ENCODE measurements at places on chromosomes 6 and 20.

- DNase-seq: no peak
Observed at GRCh38 chr6:84333842-84334241, 106.4 kb upstream of the CEP162 start.

GRCh38 chr20:17892189-17892938 is 76.2 kb downstream of the SNX5 start:
- no peak for DNase-seq

GRCh38 chr6:27758491-27758890 is 153.7 kb downstream of the OR2B2 start:
- no peak for DNase-seq

DNA sequence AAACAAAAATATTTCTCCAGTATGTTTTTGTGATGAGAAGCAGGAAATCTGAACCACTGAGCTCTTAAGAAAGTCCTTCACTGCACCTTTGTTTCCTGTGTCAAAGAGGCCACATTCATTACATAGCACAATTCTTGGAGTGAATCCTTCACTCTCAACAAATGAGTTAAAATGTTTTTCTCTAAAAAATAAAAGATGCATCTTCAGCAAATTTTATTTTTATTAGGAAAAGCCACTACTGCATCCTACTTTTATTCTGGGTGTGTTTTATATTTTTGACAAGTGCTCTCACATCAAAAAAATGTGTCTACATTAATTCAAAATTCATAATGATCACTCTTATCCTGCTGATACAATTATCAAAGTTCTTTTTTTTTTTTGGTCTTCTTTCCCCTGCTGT is 76.3 kb downstream of the PLCB4 start:
- no peak for DNase-seq

GRCh38 chr6:17178754-17179529 is 77.1 kb downstream of the STMND1 start:
- no peak for DNase-seq

DNA sequence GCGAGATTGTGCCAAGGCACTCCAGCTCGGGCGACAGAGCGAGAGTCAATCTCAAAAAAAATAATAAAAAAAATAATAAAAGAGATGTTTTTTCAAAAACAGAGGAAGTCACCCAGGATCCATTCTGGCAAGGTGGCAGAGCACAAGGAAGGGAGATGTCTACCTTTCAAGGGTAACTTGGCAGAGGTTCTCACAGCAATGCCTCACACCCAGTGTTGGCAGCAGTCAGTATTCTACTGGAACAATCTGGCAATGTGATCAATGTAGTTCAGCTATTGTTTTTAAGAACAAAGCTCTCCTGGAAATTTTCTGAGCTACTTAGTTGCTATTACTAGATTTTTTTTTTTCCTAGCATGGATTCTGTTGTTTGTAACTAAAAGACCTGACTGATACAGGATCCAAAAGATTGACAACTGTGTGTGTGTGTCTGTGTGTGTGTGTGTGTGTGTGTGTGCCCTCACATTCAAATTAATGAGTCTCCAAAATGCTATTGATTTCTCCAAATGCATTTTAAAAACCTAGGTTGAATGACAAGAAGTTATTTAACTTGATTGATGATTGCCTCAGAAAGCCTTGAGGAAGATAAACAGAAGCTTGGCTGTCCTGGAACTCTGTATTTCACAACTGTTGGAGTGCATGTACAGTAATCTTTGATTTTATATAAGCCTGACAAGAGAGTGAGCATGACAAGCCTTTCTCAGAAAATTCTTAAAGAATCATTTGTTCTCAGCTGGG is 114.1 kb upstream of the RREB1 start:
- DNase-seq: no peak

DNA sequence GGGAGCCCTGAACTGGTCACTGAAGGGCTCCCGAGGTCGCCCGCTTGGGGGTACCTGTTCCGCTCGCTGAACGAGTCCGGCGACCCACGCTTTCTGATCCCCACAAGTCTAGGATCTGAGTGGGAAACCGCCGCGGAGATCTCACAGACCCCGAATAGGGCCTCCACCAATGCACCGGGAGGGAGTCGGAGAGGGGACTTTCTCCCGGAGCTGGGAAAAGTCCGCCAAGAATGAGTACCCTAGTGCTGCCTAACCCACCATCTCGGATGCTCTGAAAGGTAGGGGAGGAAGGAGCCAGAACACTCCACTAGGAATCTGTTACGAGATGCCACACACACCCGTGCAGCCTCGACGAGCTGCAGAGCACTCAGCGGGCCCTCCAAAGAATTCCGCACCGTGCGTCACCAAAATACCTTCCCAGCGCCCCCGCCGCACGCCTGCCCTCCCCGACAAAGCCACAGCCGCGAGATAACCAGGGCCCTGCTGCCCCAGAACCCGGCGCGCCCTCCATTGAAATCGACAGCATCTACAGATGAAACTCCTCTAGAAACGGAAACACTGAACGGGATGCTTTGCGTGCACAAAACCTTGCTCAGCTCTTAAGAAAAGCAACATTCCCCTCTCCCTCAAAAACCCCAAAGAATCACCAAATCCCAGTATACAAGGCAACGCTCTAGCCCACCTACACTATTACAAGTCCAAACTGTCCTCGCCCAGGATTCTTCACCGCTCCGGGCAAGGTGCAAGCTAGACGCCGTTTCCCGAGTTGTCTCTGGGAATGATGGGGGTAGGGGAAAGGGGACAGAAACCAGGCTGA is 686 bp downstream of the COL12A1 start:
- no peak for DNase-seq

GRCh38 chr20:4876301-4876700 is 125.0 kb downstream of the SLC23A2 start:
- DNase-seq: no peak

- no peak for DNase-seq
Observed at GRCh38 chr20:4102381-4102780, 87.0 kb upstream of the RNF24 start.

GRCh38 chr6:42509256-42509655 is 54.6 kb upstream of the UBR2 start:
- no peak for DNase-seq

- no peak for DNase-seq
Observed at GRCh38 chr6:21992178-21992967, 304.5 kb downstream of the PRL start.
